AG10803 (cell line): ENCODE measurements at places on chromosomes 6 and 20.

DNA sequence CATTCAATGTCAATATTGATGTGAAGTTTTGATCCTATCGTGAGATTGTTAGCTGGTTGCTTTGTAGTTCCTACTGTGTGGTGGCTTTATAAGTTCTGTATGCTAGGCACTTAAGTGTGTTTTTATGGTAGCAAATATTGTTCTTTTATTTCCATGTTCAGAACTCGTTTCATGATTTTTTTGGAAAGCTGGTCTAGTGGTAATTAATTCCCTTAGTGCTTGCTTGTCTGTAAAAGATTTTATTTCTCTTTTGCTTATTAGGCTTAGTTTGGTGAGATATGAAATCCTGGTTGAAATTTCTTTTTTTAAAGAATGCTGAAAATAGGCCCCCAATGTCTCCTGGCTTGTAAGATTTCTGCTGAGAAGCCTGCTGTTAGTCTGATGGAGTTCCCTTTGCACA is 27.8 kb upstream of the PLCB1 start:
- DNase-seq: no peak

DNA sequence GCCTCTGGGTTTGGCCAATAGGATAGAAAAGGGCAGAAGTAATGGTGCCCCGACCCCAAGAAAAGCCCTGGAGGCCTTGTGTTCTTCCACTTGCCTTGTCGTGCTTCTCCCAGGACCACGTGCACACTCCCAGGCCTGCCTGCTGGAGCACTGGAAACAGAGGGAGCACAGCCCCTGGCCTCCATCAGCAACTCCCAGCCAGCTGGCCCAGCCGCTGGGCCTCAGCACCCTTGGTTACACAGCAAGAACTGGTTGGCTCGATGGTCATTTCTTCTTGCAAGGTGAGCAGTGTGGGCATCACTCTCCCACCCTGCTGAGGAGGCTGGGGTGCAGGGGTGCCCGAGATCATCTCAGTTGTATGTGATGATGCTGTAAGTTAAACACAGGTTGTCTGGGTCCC is 69.2 kb upstream of the CST7 start:
- no peak for DNase-seq

GRCh38 chr6:129605967-129606366 is 104.0 kb downstream of the ARHGAP18 start:
- no peak for DNase-seq

DNA sequence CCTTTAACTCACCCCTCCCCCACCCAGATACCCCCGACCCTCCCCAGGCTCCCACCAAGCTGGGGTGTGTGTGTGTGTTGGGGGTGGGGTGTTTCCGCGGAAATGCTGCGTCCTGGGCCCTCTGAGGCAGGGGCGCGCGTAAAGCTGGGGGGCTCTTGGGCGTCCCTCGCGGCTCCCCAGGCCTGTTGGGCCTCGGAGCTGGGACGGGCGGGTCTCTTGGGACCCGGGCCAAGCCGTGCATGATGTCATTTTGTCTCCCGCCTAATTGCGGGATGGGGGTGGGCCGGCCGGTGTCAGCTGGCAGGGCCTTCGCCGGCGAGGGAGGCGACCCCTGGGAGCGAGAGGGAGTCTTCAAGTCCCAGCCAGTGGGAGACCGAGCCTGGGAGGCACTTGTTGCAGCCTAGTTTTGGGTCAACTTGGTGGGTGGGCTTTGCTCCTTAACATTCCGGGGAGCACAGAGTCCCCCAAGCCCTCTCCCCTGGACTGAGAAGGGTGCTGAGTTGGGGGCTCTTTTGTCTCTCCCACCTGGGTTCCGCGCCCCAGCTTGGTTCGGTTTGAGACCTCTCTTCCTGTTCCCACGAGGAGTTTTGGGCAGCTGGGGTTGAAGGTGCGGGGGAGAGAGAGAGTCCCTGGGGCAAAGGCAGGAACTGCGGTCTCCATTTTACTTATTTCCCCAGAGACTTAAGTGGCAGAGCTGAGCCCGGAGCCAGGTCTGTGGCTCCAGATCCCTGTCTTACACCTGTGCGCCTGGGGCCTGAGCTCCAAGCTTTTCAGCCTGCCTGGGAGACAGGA is 623 bp downstream of the MYBL2 start:
- DNase-seq: no peak

DNA sequence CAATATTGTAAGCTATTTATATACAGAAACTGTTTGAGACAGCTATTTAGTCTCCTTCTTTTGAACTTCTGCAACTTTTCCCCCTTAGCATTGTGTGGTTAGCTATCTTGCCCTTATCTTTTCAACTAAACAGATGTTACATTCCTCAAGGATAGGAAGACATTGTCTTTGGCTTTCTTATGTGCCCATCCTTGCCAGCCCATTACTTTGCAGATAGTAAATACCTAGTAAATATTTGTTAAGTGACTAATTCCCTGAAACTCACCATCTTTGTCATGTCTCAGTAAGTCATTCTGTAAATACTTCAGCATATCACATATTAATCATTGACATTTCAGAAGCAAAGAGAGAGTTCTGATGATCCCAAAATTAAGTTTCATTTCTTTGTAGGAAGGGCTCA is 69.1 kb upstream of the FLRT3 start:
- DNase-seq: peak; percentile 50

GRCh38 chr6:26300359-26300758 is 64.6 kb upstream of the BTN3A2 start:
- no peak for DNase-seq

GRCh38 chr6:108236791-108237190 is 24.0 kb downstream of the SNX3 start:
- no peak for DNase-seq

GRCh38 chr6:53530346-53530745 is 14.6 kb downstream of the GCLC start:
- DNase-seq: peak; percentile 31

DNA sequence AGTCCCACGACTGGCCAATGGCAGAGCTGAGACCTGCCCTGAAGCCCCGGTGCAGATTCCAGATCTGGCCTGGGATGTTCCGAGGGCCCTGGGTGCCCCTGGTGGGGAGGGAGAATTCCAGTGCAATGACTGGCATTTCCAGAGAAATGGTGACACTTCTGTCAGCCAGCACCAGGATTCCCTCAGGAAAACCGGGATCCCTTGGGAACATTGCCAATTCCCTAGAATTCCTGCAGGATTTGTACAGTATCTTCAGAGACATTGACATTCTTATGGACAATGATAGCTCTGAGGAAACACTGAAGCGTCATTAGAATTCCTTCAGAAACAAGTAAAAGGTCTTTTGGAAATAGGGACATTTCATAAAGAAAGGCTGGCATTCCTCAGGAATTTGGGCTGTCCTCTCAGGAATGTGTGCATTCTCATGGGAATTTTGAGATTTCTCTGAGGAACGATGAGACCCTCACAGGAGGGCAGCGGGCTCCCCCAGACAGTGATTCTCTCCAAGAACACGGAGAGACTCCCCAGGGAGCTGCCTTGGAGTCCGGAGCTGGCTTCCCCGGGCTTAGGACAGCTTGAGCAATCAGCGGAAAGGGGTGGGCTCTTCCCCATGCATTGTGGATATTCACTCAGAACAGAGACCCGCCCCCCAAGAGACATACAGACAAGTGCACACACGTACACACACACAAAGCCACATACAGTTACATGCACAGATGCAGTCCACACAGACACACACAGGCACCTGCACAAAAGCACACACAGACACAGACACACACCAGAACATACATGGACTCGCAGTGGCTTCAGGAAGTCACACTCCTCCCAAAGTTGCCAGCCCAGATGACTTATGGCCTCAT is 35.2 kb upstream of the BPIFA2 start:
- DNase-seq: peak; percentile 75

GRCh38 chr20:51763965-51764602 is 4.1 kb downstream of the ATP9A start:
- DNase-seq: peak; percentile 73

GRCh38 chr6:163964789-163965188 is 550.3 kb downstream of the QKI start:
- DNase-seq: no peak

DNA sequence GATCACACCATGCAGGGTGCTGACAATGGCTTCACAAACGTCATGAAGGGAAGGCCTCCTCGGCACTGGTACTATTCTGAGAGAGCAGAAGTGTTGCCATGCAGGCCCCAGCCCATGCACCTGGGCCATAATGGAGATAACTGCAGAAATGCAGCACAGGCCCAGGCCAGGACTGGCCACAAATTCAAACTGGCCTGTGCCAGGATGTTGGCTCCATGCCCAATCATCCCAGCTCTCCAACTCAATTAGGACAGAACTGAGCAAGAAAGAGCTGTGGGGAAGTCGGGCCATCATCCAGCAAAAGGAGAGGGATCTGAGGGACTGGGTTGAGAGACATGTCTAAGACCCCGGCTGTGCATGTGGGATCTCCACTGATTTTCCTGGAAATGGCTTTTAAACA is 48.9 kb upstream of the SYNDIG1 start:
- no peak for DNase-seq

- DNase-seq: peak; percentile 58
These were observed 19.3 kb downstream of the FGD2 start for GRCh38 chr6:37024656-37025337.

- DNase-seq: peak; percentile 81
These were observed 62.3 kb downstream of the MAP7 start for GRCh38 chr6:136487759-136488425.

GRCh38 chr20:31543966-31544598 is 29.8 kb downstream of the HM13 start:
- DNase-seq: peak; percentile 98

- DNase-seq: no peak
These were observed 123.7 kb downstream of the HIVEP2 start for GRCh38 chr6:142821164-142821716.

- DNase-seq: no peak
These were observed 208.3 kb upstream of the RAB32 start for GRCh38 chr6:146335336-146335735.

DNA sequence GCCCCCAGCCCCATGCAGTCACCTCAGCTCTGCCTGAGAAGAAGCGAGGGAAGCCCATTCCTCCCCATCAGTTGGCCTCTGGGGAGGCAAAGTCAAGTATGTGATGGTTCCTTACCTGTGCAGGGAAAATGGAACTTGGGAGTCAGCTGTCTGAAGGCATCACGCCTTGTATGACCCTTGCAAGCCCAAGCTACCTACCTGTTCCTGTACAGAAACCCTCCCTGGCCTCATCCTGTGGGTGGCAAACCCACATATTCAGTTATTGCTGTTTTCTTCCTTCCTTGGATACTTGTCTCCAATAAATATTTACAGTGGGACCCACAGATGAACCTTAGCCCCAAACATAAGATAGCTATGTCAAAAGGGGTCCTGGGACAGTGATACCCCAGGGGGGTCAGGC is 92.2 kb upstream of the MLN start:
- DNase-seq: no peak

- no peak for DNase-seq
These were observed 17.4 kb downstream of the COL20A1 start for GRCh38 chr20:63310265-63310991.

DNA sequence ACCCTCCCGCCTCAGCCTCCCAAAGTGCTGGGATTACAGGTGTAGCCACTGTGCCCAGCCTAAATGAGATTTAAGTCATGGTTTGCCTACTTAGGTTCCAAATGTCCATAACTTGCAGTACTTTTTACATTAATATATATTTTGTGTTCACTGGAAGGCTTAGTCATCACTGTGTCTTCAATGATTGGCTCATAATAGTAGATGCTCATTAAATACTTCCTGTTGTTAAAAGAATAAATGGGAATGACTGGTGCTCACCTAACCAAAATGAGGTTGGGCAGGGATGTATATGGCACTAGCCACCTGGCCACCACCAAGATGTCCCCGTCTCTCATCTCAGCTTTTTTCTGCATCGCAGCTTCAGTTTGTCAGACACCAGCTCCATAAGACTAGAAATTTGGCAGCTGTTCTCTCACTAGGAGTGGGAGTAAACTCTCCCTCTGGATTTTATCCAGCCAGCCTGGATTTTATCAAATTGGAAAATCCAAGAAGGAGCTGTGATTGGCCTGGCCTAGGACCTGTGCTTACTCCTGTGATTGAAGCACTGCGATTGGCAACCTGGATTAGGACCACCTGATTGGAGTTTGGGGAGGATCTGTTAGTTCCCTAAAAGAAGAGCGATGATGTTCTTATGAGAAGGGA is 1.1 kb upstream of the GLO1 start:
- DNase-seq: no peak

DNA sequence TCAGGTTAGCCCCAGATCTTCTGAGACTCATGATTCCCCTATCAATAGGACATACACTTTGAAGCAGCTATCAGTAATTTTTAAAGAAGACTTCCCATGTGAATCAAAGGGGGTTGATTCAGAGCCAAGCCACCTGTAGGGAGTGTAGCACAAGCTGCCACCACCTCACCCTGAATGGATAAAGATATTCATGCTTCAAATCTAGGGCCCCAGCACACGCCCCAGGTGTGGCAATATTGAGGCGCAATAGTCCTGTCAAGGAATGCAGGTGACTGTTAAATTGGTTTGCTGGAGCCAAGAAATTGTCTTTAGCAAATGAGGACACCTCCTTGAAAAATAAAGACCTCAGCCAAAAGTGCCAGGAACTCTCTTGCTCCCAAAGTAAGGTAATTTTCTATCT is 404.4 kb downstream of the MAFB start:
- no peak for DNase-seq
